Stimulated activated CD8-positive, alpha-beta memory T cell treated with anti-CD3 and anti-CD28 coated beads, Interleukin-7, amount 100 ng/mL, for 1 hour (primary cell): ENCODE measurements at places on chromosomes 12 and 14.

- DNase-seq: no peak
These were observed 1586.5 kb upstream of the SEL1L start for GRCh38 chr14:83120187-83120586.

- DNase-seq: no peak
These were observed 1299.9 kb downstream of the FSCB start for GRCh38 chr14:43207189-43207588.

DNA sequence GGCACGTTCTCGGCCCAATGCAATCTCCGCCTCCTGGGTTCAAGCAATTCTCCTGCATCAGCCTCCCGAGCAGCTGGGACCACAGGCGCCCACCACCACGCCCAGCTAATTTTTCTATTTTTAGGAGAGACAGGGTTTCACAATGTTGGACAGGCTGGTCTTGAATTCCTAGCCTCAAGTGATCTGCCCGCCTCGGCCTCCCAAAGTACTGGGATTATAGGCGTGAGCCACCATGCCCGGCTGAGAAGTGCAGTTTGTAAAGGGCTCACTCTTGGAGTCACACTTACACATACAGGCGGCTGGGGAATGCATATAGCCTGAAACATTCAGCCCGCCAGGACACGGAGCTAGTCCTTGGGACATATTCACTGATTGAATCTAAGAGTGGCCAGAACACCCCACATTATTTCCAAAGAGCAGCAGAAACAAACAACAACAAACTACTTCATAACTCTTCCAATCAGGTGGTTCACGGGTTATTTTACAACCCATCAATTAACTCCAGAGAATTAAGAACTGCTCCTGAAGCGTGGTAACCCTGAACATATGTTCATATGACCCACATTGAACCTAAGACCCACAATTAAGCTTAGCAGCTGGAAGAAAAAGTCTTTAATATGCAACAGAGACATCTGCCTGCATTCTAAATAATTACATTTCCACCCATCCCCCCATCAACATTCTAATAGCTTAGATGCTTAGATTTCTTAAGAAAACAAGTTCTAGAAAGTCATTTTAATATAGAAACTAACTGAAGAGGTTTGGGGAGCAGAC, 49.2 kb downstream of the SSH1 start:
- no peak for DNase-seq

DNA sequence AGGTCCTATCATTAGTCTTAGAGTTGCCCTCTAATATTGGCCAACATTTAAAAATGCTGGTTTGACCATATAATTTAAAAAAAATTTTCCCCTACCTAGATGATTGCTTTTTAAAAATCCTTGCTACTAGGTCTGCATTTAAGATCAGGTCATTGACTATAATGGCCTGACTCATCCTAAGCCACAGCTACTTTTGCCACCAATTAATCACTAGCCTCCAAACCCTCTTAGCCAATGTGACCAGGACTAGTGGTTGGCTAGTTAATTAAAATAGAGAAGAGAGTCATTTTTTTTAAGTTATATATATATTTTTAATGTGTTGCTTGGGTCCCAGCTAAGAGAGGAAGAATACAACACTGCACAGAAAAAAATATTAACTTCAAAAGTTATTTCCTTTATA, 57.5 kb downstream of the SOS2 start:
- no peak for DNase-seq
